ENCODE measurements at places on chromosomes 11 and 22.

DNA sequence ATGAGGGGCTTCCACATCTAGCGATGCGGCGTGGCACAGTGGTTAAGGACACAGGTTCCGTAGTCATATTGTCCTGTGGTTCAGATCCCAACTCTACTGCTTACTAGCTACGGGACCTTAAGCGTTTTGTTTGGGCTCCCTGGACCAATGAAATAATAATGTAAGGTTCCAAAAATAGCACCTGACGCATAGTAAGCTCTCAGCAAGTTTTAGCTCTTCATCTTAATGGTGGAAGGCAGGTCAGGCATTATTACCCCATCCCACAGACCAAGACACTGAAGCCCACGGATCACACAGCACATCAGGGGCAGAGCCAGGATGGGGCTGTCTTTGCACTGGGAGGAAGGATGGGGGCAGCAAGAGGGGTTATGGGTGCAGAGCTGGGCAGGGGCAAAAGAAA lies 13.0 kb downstream of the DNAJB13 start:
- DNase-seq, result no peak

- peak; percentile 50 for DNase-seq
Measured at GRCh38 chr11:64227405-64227956, 1.4 kb downstream of the NUDT22 start.

GRCh38 chr11:33005175-33005574 lies 10.5 kb upstream of the DEPDC7 start:
- DNase-seq, result no peak

DNA sequence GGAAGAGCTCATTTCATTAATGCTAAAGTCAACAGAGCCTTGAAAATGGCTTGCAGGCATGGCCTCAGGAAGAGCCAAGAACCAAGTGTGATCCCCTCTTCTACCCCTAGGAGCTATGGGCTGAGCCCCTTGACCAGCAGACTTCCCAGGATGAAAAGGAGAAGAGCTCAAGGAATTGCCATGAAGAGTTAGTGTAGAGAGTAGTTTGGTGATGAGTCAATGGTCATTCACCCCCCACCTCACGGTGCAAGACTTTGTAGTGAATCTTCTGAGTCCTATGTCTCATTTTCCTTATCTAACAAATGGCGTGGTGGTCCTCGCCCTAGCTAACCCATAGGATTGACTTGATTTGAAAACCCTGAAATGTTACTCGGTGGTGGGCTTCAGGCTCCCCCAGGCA lies 422.4 kb upstream of the CADM1 start:
- DNase-seq, result no peak

- no peak for DNase-seq
Measured at GRCh38 chr11:67996622-67997474, 7.0 kb downstream of the UNC93B1 start.

Data from NCI-H446 (cell line).